ENCODE measurements at places on chromosomes 7 and 10. TPM values are rescaled to one million over a fixed set of nuclear protein-coding genes. Genes with fewer than 3 reads are reported as not detected.

The TMEM196 gene
- polyA plus RNA-seq: not detected

The CHAT gene
- not detected for polyA plus RNA-seq

The DIP2C gene
- 4.2 TPM for polyA plus RNA-seq

The PNLIPRP3 gene
- polyA plus RNA-seq: not detected
